Bone marrow (tissue), 2 donors: ENCODE measurements at places on chromosomes 11 and 22.

GRCh38 chr11:76735841-76736240 is 47.3 kb upstream of the TSKU start:
- no peak for DNase-seq

- DNase-seq: no peak
These were observed 2000.4 kb upstream of the RAG2 start for GRCh38 chr11:38598418-38598817.

DNA sequence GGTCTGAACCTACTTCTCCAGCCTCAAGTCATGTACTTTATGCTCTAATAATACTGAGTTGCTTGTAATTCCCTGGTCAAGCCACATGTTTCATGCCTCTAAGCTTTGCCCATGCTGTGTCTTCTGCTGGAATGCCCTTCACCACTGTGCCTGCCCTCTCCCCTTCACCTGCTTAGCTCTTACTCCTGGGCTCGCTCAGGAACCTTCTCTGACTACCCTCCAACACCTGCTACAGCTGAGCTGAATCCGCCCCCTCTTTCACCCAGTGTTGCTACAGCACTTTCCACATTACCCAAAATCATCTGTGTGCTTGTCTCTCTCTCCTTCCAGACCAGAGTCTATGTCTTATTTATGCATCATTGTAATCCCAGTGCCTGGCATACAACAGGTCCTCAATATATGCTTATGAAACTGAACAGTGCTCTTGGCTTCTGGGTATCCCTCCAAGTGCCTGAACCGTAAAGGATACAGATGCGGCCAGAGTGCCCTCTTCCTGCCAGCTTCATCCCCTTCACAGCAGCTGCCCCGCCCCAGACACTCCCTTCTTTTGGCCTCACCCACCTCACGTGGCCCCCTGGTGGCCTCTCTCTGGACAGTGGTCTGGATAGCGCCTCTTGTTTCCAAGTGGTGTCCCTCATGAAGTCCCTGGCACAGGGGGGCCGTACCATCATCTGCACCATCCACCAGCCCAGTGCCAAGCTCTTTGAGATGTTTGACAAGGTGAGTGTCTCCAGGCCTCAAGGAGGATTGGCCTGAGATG is 7.1 kb downstream of the ABCG4 start:
- no peak for DNase-seq

GRCh38 chr11:111528557-111528956 is 12.0 kb upstream of the LAYN start:
- DNase-seq: no peak

GRCh38 chr11:61067782-61068446 is 34.4 kb upstream of the CD5 start:
- no peak for DNase-seq

DNA sequence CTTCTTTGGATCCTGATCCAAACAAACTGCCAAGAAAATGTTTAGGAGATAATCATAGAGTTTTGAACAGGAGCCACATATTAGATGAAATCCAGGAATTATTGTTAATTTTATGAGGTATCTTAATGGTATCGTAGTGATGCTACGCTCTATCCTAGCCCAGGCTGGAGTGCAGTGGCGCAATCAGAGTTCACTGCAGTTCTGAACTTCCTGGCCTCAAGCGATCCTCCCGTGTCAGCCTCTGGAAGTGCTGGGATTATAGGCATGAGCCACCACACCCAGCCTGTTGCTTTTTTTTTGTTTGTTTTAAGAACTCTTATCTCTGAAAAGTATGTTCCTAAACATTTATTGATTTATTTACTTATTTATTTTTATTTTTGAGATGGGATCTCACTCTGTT is 2.4 kb downstream of the GSTT4 start:
- DNase-seq: no peak

DNA sequence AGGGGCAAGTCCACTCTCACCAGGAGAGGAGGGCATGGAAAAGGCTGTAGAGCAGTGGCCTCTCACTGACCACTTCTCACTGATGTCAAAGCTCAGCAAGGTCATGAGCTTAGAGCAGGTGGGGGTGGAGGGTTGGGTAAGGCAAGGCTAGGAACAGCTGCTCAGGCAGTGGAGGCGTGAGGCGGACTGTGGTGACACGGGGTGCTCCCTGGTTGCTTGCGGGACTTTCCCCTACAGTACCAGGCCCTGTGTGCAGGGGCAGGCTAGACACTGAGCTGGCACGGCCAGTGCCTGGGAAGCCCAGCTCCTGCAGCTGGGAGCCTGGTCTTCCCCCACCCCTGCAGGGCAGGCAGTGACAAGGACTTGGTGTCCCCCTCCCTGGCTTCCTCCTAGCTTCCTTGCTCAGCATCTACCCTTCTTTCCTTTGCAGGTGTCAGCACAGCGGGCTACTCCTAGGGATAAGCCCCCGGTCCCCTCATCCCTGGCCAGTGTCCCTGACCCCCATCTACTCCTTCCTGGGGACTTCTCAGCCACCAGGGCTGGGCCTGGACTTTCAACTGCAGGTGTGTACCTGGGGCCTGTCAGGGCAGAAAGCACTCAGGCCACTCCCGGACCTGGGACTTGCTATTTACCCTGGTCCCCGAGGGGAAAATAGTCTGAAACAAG is 45.6 kb downstream of the PISD start:
- no peak for DNase-seq

- no peak for DNase-seq
These were observed 64.6 kb downstream of the FEZ1 start for GRCh38 chr11:125431481-125431880.

DNA sequence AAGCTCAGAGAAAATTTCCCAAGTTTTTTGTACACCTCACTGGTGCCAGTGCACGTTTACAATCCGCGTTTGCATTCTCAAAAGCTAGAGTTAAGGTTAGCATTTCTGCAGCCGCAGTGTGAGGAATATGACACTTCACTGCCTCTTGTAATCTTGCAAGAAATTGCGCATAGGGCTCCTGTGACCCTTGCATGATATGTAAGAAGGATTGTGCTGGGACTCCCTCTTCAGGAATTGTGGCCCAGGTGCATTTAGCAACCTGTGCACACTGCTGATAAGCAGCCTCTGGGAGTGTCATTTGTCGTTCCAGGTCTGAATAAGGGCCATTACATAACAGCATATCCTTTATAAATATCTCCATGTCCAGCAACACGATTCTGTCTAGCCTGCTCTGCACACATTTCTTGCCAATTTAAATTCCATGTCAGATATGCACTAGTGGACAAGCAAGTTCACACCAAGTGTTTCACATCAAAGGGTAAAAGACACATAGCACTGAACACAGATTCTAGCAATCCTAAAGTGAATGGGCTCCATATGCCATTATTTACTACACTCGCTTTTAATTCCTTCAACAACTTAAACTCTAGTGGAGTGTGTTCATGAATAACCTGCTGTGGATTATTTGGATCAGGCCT is 69.2 kb upstream of the INCENP start:
- no peak for DNase-seq

DNA sequence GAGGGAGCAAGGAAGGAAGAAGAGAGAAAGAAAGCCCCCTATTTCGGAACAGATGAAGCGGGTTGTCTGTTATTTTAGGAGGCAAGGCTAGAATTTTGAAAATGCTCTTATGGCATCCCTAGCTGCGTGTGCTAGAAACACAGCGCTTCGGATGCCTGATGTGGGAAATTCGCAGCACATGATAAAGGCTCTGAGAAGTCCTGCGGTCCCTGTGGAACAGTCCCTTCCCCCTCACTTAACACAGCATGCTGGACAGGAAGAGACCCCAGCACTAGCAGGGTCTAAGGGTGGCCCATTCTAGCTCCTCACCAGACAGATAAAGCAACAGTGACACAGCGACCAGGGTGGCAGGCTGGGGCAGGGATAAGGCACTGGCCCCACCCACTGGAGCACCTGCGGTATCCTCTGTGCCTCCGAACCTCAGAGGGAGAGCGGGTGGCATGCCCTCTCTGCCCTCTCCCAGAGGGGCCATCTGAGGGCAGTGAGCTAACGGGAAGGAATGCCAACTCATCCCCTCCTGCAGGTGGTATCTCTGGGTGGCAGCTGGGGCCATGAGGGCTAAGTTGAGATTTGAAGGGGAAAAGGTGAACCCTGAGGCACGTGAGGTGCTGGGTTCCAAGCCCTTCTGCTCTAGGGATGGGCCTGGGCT is 75.7 kb downstream of the SCUBE1 start:
- DNase-seq: no peak

- no peak for DNase-seq
These were observed 401.0 kb downstream of the LARGE1 start for GRCh38 chr22:33519071-33519973.

- no peak for DNase-seq
These were observed 118.8 kb upstream of the CADM1 start for GRCh38 chr11:115623021-115623451.

DNA sequence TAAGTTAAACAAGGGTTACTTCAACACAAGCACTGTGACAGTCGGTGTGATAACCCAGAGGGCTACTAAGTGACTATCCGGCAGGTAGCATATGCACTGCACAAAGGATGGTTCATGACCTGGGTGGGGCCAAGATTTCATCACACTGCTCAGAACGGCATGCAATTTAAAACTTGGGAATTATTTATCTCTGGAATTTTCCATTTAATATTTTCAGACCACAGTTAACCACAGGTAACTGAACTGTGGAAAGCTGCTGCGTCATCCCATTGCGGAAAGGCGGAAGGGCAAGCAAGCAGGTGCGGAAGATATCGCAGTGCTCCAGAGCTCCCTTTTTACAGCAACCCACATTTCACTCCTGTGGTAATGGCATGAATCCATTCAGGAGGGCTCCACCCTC is 540.8 kb downstream of the INSC start:
- DNase-seq: no peak

- DNase-seq: peak; percentile 40
These were observed 10.7 kb upstream of the CTSF start for GRCh38 chr11:66579017-66579606.

- DNase-seq: no peak
These were observed 657.7 kb downstream of the OPCML start for GRCh38 chr11:132874638-132875037.

DNA sequence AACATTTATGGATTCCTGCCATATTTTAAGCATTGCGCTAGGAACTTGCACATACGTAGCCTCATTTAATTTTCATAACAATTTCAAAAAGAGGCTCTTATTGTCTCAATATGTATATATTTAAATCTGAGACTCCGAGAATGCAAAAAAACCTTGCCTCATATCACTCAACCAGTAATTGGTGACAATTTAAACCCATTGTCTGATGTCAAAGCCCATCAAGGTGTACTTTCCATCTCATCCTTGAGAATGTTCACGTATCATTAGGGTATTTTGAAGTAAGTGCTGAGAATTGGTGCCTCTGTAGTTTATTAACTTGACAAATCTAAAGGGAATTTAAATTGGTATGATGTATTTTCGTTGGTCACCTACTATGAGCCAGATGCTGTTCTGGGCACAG is 136.5 kb downstream of the FAM76B start:
- no peak for DNase-seq
